Pancreas (tissue), 10 donors: ENCODE measurements at places on chromosomes 11 and 22. TPM values are rescaled to one million over a fixed set of nuclear protein-coding genes. Genes with fewer than 3 reads are reported as not detected.
A peak's percentile ranks its signal among the peaks of the same experiment; 100 is the strongest.

- no peaks in the 10 kb centered on the region for H3K36me3 ChIP-seq
- DNase-seq, result no peak
Observed at GRCh38 chr11:102476069-102476468, 23.5 kb upstream of the TMEM123 start.

GRCh38 chr11:36684840-36685801, 87.1 kb upstream of the RAG2 start:
- H3K36me3 ChIP-seq, result no peaks in the 10 kb centered on the region
- no peak overlapping the region for H3K27ac ChIP-seq
- no peaks in the 10 kb centered on the region for H3K4me1 ChIP-seq
- no peaks in the 10 kb centered on the region for H3K27me3 ChIP-seq
- H3K4me3 ChIP-seq, result no peak overlapping the region

DNA sequence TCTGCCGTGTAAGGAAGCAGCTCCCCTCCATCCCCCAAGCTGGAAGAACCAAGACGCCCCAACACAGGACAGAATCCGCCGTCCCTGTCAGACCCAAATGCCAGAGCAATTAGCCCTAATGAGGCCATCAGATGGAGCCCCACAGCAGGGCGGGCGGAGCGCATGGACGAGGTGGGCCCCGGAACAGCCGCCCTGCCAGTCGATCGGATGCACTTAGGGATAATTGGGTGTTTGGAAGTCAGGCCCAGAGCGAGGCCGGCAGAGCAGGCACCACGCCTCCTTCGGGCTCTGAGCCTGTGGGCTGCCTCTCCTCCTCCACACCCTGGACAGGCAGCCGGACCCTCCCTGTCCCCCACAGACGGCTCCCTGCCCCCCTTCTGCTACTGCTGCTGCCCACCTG, 5.5 kb upstream of the TH start:
- H3K36me3 ChIP-seq, result no peaks in the 10 kb centered on the region
- H3K27ac ChIP-seq, result no peak overlapping the region
- no peaks in the 10 kb centered on the region for H3K27me3 ChIP-seq
- H3K4me3 ChIP-seq, result no peak overlapping the region
- no peaks in the 10 kb centered on the region for H3K4me1 ChIP-seq

DNA sequence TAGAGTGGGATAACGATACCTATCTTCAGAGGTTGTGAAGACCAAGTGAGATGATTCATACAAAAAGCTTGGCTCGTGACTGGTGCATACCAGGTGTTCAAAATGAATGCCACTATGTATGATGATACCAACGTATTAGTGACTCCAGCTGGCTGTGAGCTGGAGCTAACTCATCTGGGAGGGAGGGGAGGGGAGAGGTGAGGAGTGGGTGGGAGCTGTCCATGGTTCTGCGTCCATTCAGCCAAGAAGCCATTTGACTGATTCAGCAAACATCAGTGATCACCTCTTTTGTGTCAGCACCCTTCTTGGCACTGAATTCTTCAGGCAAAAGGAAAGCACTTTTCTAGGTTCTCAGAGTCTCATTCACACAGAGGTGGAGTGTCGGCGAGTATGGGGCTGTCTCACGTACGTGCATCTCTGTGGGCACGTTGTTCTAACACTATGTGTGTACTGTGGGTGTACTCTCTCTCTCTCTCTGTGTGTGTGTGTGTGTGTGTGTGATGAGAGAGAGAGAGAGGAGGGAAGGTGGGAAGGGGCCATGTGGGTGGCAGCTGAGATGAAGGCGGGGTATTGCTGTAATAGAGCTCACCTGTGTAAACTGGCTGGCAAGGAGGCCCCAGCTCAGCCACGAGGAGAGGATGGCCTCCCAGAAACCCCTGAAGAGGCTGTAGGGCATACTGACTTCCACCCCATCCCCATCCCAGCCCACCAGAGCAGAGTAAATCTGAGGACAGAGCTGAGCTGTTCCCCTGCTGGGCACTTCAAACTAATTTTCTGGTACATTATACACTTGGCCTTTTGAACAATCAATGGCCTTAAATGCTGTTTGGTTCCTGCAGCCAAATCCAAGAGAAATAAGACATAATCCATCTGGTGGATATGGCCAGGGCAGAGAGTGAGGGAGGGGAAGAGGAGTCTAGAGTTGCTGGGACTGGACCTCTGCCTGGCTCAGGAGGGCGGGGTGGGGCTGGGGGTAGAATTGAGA, 96.1 kb upstream of the THY1 start:
- H3K36me3 ChIP-seq, result no peaks in the 10 kb centered on the region
- no peaks in the 10 kb centered on the region for H3K27me3 ChIP-seq
- H3K27ac ChIP-seq, result no peak overlapping the region
- DNase-seq, result no peak
- H3K4me1 ChIP-seq, result no peaks in the 10 kb centered on the region

- H3K27ac ChIP-seq, result no peak overlapping the region
- H3K36me3 ChIP-seq, result no peaks in the 10 kb centered on the region
- DNase-seq, result no peak
- no peaks in the 10 kb centered on the region for H3K27me3 ChIP-seq
- H3K4me3 ChIP-seq, result no peak overlapping the region
Observed at GRCh38 chr11:121225382-121225781, 67.2 kb upstream of the SC5D start.

DNA sequence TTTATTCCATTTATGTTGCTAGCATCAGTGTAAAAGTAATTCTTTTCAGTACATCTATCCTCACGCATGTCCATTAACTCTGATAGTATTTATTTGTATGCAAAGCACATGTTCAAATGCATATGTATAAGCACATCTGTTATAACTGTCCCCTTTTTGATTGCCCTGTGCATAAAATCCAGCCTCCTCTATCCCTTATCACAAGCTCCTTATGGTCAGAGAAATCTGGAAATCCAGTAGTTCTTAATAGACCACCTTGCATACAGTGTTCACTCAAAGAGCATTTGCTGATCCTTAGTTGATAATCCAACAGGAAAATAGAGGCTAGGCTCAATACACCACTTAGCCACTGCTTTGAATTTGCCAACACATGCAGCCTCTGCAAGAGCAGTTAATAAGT, 443.5 kb downstream of the AASDHPPT start:
- no peak overlapping the region for H3K27ac ChIP-seq
- no peaks in the 10 kb centered on the region for H3K27me3 ChIP-seq
- H3K36me3 ChIP-seq, result no peaks in the 10 kb centered on the region

DNA sequence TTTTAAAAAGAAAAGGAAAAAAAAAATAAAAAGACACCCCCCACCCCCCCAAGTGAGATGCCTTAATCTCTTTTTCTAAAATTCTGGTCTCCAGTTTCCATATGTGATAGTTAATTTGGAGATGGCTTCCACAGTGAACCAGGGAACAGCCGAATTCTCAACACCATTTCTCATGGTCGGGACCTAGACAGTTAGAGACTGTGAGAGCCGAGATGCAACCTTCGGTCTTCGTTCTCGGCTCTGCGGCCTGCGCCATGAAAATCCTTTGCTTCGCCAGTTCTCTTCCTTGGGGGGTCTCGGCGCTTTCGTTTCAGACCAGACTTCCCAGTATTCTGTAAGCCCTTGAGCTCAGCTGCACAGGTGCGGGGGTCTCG, 723 bp downstream of the CACNG2 start:
- no peaks in the 10 kb centered on the region for H3K4me1 ChIP-seq
- H3K27me3 ChIP-seq, result no peaks in the 10 kb centered on the region
- DNase-seq, result no peak
- H3K27ac ChIP-seq, result no peak overlapping the region

DNA sequence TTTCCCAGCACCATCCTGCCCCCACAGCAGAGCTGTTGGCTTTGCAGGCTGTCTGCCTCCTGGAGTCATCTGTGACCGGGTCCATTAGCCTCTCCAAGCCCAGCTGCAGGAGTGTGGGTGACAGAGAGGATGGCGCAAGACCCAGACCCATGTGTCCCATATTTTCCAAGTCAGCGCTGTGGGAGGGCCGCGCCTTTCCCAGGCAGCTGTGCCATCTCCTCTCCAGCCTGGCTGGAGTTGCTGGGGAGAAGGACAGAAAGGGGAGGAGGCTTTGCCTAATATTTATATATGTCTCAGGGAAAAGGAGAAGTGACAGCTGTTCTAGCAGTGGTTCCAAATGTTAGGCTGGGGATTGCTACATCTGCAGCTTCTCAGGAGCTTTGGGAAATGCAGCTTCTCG, 15.7 kb downstream of the DTX4 start:
- no peak overlapping the region for H3K27ac ChIP-seq
- no peak for DNase-seq
- H3K4me3 ChIP-seq, result no peak overlapping the region
- no peaks in the 10 kb centered on the region for H3K27me3 ChIP-seq

- DNase-seq, result peak; percentile 83
- peaks cover 7% of the 10 kb centered on the region for H3K4me1 ChIP-seq
- peak overlapping the region; percentile 62 for H3K27ac ChIP-seq
- H3K36me3 ChIP-seq, result no peaks in the 10 kb centered on the region
- H3K4me3 ChIP-seq, result no peak overlapping the region
- no peaks in the 10 kb centered on the region for H3K27me3 ChIP-seq
Observed at GRCh38 chr11:69443138-69443967, 38.1 kb upstream of the LINC01488 start.

- DNase-seq, result no peak
- no peaks in the 10 kb centered on the region for H3K27me3 ChIP-seq
- H3K4me3 ChIP-seq, result no peak overlapping the region
Observed at GRCh38 chr22:32534252-32535235, 59.9 kb downstream of the FBXO7 start.

DNA sequence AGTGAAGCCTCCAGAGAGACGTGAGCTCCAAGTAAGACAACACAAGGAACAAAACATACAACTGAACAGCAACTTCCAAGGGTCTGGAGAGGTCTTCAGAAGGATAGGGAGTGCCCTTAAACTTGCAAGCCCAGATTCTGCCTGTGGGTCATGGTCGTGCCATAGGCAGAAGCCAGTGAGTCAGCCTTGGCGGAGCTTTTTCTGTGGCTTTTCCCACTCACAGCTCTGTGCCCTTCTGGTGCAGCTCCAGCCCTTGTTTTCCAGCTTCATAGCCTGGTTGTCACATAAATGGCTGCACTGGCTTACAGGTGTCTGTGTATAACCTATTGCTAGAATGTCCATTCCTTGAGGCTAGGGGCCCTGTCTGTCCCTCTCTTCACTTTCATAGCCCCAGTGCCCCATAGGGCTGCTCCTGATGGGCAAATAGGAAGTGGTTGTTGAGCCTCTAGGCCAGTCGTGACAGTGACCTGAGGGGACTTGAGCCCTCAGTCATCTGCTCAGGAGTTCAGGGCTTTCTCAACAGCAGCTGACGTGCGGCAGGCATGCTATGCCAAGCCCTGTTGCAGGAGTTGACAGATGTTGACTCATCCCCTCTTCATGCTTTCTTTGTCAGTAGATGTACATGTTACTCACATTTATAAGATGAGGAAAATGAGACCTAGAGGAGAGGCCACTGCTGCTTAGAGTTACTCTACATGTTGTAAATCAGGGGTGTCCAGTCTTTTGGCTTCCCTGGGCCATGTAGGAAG, 7.4 kb downstream of the MED15 start:
- no peaks in the 10 kb centered on the region for H3K27me3 ChIP-seq
- no peak for DNase-seq

- peaks cover 3% of the 10 kb centered on the region for H3K36me3 ChIP-seq
- no peaks in the 10 kb centered on the region for H3K4me1 ChIP-seq
- peak; percentile 7 for DNase-seq
- H3K4me3 ChIP-seq, result no peak overlapping the region
- H3K27me3 ChIP-seq, result no peaks in the 10 kb centered on the region
- H3K27ac ChIP-seq, result no peak overlapping the region
Observed at GRCh38 chr11:63595296-63595695, 18.9 kb downstream of the PLAAT3 start.

GRCh38 chr22:26957897-26958296, 300.5 kb downstream of the MIAT start:
- H3K4me1 ChIP-seq, result no peaks in the 10 kb centered on the region
- no peak overlapping the region for H3K27ac ChIP-seq
- no peaks in the 10 kb centered on the region for H3K27me3 ChIP-seq
- no peak for DNase-seq

- no peak for DNase-seq
- H3K4me3 ChIP-seq, result no peak overlapping the region
- H3K4me1 ChIP-seq, result no peaks in the 10 kb centered on the region
- no peak overlapping the region for H3K27ac ChIP-seq
- H3K36me3 ChIP-seq, result no peaks in the 10 kb centered on the region
- no peaks in the 10 kb centered on the region for H3K27me3 ChIP-seq
Observed at GRCh38 chr22:43974028-43974545, 18.8 kb downstream of the SAMM50 start.

DNA sequence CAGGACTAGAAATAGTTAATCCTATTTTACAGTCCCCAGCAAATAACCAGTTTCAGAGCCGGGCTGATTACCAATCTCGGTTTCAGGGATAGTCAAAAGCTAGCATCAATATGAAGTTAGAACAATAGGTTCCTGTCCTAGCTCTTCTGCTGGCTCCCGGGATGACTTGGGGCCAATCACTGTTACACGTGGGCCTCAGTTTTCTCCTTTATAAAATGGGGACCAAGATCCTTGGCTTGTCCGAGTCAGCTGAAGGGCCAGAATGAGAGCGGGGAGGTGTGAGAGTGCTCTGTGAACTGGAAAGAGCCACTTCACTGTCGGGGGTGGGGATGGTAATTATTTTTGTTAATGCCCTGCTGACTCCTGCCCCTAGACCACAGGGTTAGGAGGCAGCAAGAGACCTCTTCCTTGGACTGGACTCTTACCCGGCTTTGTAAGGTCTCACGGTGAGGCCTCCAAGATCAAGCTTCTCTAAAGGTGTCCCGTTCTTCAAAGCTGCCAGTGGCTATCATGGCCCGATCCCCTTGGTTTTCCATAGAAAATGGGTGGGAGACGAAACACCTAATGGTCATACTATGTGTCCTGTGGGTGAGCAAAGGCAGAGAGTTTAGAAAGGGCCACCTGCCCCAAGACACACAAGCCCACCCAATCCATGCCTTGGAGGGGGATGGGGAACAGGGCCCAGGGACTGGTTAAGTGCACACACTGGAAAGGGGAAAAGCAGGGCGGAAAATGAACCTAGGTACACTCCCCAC, 1.4 kb downstream of the UCP2 start:
- no peaks in the 10 kb centered on the region for H3K36me3 ChIP-seq
- H3K4me3 ChIP-seq, result no peak overlapping the region
- no peak overlapping the region for H3K27ac ChIP-seq
- DNase-seq, result no peak
- no peaks in the 10 kb centered on the region for H3K27me3 ChIP-seq
- peaks cover 25% of the 10 kb centered on the region for H3K4me1 ChIP-seq

- peaks cover 32% of the 10 kb centered on the region for H3K4me1 ChIP-seq
- no peaks in the 10 kb centered on the region for H3K27me3 ChIP-seq
- H3K36me3 ChIP-seq, result no peaks in the 10 kb centered on the region
- no peak overlapping the region for H3K4me3 ChIP-seq
- H3K27ac ChIP-seq, result peak overlapping the region; percentile 29
Observed at GRCh38 chr22:28903080-28903479, 19.7 kb downstream of the ZNRF3 start.

GRCh38 chr22:37777122-37777687, 30.5 kb upstream of the GCAT start:
- peak overlapping the region; percentile 59 for H3K27ac ChIP-seq
- H3K36me3 ChIP-seq, result no peaks in the 10 kb centered on the region
- H3K4me3 ChIP-seq, result no peak overlapping the region
- H3K4me1 ChIP-seq, result no peaks in the 10 kb centered on the region
- H3K27me3 ChIP-seq, result no peaks in the 10 kb centered on the region

ANGPTL5 gene
- 0.21 TPM for polyA plus RNA-seq

TSSK2 gene
- 0.27 TPM for polyA plus RNA-seq

SHISA8 gene
- polyA plus RNA-seq, result not detected

TRPM5 gene
- 4.8 TPM for polyA plus RNA-seq
